ENCODE measurements at places on chromosomes 3 and 15.

DNA sequence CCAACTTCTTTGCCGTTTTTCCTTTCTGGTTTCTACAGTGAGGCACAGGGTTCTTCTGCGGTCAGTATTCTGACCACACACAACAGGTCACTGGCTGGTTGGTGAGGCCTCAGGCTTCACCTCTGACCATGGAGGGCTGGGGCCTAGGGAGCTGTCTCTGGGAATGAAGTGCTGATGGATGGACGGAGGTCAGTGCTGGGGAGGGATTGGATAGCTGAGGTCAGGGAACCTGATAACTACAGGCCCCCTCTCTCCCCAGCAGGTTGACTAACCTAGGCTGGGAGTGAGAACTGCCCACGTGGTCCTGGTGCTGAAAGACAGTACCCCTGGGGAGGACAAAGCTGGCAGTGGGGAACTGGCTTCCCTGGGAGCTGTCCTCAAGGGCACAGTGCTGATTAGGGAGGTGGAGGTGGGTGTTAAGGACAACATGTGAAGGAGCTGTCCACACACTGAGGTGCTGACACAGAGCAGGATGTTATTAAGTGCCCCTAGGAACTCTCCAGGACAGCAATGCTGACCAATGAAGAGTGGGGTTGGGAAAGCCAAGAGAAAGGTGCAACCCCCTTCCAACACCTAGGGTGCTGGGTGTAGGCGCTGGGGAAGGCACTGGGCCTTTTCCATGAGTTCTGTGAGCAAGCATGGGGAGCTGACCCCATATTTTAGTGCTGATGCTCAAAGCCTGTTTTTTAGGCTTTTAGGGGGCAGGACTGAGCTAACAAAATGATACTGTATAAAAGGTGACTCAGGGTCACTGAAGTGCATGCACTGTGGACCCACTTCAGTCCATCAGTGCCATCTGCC lies 45.2 kb downstream of the ATP2B2 start:
- DNase-seq: peak; percentile 34

DNA sequence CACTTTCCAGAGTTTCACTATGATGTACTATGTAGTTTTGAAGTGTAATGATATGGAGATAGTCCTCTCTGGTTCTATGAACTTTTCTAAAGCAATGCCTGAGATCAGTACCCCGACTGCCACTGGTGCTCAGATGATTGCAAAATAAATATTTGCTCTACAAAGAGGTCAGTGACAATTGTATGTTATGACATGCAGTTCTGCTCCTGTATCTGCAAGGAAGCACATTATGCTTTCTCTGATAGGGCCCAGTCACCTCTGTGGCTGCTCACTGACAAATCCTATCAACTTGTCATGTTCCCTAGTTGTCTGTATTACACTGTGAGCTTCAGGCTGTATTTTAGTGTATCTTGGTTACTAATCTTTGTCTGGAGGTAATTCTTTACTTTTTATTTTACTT lies 362.6 kb downstream of the ROBO1 start:
- DNase-seq: no peak

DNA sequence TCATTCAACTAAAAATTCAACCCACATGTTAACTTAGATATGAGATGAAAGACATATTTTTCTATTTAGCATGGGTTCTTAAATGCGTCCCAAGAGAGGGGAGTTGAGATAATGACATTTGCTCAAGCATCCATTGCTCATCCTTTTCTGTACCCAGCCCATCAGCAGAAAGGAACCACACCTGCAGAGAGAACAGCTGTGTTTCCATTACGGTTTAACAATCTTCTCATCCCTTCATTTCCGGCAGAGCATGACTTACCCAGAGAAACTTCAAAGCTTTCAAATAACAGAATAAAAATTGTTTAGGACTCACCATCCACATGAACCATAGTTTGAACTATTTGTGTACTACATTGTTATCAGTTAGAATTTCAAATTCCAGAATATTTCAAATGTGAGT lies 113.1 kb downstream of the TGFBR2 start:
- DNase-seq: no peak

GRCh38 chr3:55726501-55726775 lies 239.3 kb upstream of the WNT5A start:
- DNase-seq: no peak

- DNase-seq: no peak
Measured at GRCh38 chr3:40504636-40505430, 1.0 kb upstream of the ZNF620 start.
